ENCODE measurements at places on chromosomes 1 and 21.

DNA sequence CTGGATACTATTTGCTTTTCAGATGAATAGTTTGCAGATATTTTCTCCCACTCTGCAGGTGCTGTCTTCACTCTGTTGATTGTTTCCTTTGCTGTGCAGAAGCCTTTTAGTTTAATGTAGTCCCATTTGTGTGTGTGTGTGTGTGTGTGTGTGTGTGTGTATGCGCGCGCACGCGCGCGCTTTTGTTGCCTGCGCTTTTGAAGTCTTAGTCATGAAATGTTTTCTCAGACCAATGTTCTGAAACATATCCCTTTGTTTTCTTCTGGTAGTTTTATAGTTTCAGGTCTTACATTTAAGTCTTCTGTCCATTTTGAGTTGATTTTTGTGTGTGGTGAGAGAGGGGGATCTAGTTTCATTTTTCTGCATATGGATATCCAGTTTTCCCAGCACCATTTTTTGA, 63.5 kb downstream of the XPR1 start:
- DNase-seq: no peak

DNA sequence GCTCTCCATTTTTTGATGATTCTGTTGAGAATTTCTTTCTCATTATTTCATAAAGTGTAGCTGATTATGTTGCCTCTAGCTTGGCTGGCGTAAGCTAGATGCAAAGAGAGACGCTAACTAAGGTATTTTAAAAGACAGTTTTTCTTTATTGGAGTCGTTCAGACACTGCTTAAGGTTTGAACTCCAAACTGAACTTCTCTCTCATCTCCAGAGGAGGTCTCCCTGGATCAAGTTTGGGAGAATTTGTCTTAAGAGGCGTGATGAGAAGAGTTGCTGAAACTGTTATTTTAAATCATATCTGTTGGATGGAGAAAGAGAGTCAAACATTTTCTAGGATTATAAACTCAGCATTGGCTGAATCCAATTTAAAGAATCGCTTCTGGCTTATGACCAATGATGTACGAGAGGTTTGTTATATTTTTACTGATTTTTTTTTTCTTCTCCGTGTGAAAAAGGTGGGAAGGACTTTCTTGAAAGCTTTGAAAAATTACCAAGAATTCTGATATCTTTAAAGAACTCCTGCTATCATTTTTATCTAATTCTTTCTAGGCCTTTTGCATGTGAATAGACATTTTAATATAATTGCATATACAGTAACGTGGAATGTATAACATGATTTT, 34.0 kb downstream of the MAP3K7CL start:
- DNase-seq: no peak

GRCh38 chr1:167492481-167492910, 25.8 kb downstream of the CD247 start:
- no peak for DNase-seq

DNA sequence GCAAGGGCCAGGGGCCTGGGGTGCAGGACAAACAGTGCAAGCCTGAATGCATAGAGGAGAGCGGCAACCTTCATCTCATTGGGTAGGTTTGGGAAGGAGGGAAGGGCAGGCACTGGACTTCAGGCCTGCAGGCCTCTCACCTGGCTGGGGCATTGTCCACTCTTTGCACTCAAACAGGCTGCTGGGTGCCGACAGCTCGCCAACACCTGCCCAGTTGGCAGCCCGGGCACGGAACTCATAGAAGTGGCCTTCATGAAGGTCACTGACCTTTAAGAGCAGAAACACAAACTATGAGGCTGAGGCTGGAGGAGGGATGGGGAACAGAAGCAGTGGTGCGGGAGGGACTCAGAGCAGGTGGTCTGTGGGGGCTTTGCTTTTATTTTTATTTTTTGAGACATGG, 30.7 kb downstream of the MYOM3 start:
- DNase-seq: no peak

DNA sequence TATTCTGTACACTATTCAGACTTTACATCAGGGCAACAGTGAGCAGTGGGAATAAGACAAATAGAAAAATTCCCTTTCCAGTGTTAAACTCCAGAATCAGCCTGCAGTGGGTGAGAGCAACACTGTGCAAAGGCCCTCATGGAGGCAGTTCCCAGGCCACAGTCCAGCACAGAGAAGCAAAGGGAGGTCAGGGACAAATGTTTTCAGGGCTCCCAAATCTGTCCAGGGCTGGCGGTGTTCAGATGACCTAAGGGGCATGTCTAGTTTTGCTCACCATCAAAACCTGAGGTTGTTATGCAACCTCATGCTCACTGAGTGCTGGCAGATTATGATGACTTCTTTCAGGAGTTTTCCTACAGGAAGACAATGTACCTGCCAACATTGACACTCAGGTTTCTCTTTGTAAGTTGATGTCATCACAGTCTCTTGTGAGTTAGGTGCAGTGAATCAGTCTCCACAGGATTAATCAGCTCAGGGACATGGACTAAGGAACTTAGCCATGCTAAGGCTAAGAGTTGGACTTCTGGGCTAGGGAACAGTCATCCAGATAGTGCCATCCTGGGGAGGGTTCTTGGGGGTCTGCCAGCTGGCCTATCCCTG, 3.6 kb upstream of the LCE5A start:
- DNase-seq: no peak

GRCh38 chr1:155083865-155084721, 5.5 kb downstream of the EFNA3 start:
- no peak for DNase-seq

- no peak for DNase-seq
Measured at GRCh38 chr1:64112281-64112680, 91.1 kb upstream of the UBE2U start.

Measured in T-helper 17 cell (primary cell).